Activated naive CD8-positive, alpha-beta T cell treated with anti-CD3 and anti-CD28 coated beads, Interleukin-2, amount 10 ng/mL, durations not matched to agents 7 days and 5 days (primary cell): ENCODE measurements at places on chromosomes 5 and 9. TPM values are rescaled to one million over a fixed set of nuclear protein-coding genes. Genes with fewer than 3 reads are reported as not detected.
A peak's percentile ranks its signal among the peaks of the same experiment; 100 is the strongest.

- DNase-seq: no peak
Observed at GRCh38 chr5:169029037-169029436, 271.9 kb downstream of the SLIT3 start.

- no peak for DNase-seq
Observed at GRCh38 chr9:4305065-4305985, 5.5 kb upstream of the GLIS3 start.

DNA sequence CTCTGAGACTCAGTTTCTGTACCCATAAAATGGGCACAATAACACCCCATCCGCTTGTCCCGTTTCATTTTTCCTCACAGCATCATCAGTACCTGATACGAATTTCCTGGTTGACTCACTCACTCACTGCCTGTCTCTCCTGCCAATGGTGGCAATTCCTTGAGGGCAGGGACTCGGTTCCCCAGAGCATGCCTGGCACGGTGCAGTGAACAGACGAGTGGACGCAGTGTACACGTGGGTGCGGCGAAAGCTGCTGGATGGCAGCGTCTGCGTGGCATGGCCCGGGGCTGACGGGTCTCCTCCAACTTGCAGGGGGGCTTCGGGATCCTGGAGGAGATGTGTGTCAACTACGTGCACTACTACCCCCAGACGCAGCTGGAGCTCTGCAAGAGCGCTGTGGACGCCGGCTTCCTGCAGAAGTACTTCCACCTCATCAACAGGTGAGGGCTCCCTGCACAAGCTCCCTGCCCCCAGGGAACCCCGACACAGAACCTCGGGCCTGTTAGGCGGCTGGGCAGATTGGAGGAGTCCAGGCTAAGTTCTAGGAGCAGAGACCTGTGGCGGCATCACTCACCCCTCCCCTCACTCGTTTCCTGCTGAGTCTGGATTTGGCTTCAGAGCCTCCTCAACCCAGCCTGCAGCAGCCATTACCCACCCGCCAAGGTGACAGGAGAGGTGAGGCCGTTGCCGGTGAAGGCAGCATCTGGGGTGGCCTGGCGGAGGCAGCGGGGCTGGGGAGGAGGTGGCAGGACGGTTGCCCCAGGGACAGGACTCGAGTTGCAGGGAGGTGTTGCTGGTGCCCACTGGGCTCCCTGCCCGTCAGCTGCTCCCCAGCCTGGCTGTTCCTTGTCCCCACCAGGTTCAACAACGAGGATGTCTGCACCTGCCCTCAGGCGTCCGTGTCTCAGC is 20.3 kb downstream of the DBH start:
- peak; percentile 47 for DNase-seq

DNA sequence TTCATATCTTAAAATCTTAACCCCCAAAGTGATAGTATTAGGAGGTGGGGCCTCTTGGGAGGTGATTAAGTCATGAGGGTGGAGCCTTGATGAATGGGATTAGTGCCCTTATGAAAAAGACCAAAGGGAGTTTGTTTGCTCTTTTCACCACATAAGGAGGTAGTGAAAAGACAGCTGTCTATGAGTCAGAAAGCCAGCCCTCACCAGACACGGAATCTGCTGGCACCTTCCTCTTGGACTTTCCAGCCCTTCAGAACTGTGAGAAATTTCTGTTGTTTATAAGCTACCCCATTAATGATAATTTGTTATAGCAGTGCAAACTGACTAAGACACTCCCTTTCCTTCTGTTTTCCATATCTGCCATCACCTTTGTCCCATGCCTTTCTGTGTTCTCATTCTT is 20.8 kb downstream of the IFNB1 start:
- no peak for DNase-seq

- DNase-seq: peak; percentile 66
Observed at GRCh38 chr5:1641560-1642166, 117.9 kb upstream of the LPCAT1 start.

DNA sequence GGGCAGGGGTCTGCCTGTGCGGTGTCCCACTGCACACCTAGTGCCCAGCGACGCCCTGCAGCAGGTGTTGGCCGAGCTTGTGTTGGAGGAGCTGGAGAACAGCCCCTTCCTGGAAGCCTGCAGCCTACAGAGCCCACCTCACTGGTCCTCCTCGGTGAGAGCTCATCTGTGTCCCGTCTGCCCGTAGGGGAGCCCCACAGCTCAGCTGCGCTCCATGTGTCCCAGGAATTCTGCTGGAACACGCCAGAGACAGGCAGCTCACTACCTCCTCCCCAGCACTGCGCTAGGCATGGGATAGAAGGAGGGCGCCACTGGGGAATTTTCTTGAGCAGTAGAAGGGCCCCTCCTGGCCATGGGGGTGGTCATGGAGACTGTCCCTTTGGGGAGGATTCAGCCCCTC is 44.0 kb downstream of the DUSP1 start:
- no peak for DNase-seq

GRCh38 chr5:223791-224190 is 5.7 kb downstream of the SDHA start:
- no peak for DNase-seq

DNA sequence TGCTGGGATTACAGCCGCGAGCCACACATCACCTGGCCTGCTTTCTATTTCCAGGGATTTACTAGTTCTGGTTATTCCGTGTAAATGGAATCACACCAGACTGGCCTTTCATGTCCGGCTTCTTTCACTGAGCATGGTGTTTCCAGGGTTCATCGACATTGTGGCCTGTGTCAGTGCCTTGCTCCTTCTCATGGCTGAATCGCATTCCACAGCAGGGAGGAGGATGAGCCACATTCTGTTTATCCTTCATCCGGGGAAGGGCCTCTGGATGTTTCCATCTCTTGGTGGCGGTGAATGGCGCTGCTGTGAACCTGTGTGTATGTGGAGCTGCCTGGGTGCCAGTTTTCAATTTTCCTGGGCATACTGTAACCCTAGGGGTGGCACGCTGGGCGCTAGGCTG is 58.7 kb upstream of the RNU6ATAC start:
- no peak for DNase-seq

GRCh38 chr5:174384509-174384947 is 339.0 kb downstream of the NSG2 start:
- DNase-seq: no peak

DNA sequence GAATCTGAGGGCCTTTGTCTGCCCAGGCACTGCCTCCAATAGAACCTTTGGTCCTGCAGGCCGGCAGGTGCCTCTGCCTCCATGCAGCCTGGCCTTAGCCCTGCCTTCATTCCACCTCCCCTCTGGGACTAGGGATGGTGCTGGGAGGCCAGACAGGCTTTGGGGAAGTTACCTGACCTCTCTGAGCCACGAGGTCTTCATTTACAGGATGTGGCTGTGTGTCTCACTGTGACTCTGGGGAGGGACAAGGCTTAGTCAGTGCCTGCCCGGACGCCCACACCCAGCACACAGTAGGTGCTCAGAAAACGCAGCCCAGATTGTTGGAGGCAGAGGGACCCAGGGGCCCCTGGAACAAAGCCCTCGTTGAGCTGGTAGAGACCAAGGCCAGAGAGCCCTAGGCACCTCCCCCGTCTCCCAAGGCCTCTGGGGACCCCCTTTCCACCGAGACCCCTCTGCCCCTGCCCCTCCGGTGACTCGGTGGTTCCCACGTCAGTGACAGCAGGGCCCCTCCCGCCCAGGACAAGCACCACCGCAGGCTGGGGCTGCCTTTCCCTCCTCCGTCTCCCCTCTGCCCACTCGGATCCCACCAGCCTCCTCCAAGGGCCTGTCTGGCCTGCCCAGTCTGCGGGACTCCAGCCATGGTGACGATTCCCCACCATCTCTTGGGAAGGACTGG is 46.9 kb upstream of the EGFL7 start:
- DNase-seq: no peak

GRCh38 chr9:131799177-131799823 is 59.4 kb upstream of the RAPGEF1 start:
- DNase-seq: peak; percentile 74

DNA sequence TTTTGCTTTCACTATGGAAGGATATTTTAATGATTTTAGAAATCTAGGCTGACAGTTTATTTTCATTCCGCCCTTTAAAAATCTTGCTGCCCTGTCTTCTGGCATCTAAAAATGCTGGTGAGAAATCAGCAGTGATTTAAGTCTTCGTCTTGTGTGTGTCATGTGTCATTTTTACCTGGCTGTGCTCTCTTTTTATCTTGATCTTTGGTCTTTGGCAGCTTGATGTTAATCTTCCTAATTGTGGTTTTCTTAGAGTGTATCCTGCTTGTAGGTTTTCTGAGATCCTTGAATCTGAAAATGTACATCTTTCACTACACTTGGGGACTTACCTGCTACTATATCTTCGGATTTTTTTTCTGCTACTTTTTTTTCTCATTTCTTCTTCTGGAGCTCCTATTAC is 11.9 kb upstream of the LPCAT1 start:
- DNase-seq: no peak

- DNase-seq: no peak
Observed at GRCh38 chr5:141485321-141486055, 658 bp downstream of the PCDHGC4 start.

GRCh38 chr5:83689881-83690280 is 30.8 kb downstream of the HAPLN1 start:
- DNase-seq: no peak

DNA sequence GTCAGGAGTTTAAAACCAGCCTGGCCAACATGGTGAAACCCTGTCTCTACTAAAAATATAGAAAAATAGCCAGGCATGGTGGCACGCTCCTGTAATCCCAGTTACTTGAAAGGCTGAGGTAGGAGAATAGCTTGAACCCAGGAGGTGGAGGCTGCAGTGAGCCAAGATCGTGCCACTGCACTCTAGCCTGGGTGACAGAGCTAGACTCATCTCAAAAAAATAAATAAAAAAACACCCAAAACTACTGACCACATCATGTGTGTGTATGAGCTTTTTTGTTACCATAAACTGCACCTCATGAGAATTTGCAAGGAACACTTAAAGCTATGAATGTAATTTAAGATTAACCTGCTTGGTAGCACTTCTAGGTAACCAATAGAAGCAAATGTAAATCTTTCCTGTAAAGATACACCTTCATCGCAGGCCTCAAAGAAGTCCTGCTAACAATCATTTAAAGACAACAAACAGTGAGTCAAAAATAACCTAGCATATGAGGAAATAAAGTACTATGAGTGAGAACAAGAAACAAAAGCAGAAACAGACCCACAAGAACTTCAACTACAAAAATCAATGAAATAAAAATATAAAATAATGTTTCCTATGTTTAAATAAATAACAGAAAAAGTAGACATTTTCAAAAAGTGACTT is 13.0 kb downstream of the SLC38A9 start:
- DNase-seq: no peak

DNA sequence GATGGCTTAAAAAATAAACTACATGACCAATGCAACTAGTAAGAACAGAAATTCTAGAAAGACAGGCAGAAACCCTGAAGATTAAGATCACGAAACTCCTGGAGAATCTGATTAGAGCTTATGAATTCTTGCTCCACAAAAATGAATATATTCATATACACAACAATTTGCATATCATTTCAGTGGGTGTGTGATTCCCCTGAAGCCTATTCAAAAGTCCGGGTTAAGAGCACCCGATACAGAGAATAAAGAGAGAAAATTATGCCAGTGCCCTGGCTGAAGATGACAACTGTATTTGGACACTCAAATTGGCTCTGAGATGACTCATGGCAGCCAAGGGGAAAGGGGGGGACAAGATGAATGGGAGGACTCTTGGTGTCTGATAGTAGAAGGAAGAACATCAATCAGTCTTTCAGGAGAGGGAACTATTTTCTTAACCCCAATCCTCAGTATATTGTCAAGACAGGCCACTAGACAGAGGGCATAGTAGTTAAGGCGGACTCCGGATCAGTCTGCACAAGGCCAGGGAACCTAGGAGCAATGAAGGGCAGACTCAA is 6.0 kb downstream of the TMOD1 start:
- DNase-seq: no peak

- DNase-seq: no peak
Observed at GRCh38 chr5:108093186-108093585, 288.7 kb downstream of the FBXL17 start.

DNA sequence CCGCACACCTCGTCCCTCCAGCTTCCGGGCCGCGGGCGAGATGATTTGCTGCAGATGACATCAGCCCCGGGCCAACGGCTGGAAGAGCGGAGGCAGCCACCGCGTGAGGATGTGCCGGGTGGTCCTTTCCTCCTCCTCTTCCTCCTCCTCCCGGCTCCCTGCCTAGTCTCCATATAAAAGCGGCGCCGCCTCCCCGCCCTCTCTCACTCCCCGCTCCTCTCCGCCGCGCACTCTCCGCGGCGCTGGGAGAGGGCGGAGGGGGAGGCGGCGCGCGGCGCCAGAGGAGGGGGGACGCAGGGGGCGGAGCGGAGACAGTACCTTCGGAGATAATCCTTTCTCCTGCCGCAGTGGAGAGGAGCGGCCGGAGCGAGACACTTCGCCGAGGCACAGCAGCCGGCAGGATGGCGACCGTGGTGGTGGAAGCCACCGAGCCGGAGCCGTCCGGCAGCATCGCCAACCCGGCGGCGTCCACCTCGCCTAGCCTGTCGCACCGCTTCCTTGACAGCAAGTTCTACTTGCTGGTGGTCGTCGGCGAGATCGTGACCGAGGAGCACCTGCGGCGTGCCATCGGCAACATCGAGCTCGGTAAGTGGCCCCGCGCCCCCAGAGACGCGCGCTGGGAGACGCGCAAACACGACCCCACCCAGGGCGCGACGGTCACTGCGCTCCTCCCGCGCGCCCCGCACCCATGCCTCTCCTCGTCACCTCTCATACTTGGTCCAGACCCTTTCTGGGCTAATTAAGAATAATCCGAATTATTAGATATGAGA is at the start of gene MAP1B:
TSS of gene MAP1B (plus strand) at position 345 of the 770 bp plus-strand sequence. CDS start at position 402, 57 bp downstream.
- peak; percentile 28 for DNase-seq

- no peak for DNase-seq
Observed at GRCh38 chr5:149002053-149002452, 60.8 kb downstream of the SH3TC2 start.

GRCh38 chr5:92518318-92518904 is 1062.6 kb downstream of the NR2F1-AS1 start:
- no peak for DNase-seq

- DNase-seq: peak; percentile 85
Observed at GRCh38 chr5:35924950-35925722, 13.3 kb downstream of the CAPSL start.

- no peak for DNase-seq
Observed at GRCh38 chr5:92554447-92555085, 1026.5 kb downstream of the NR2F1-AS1 start.

GRCh38 chr5:154251529-154251928 is 61.0 kb downstream of the GALNT10 start:
- no peak for DNase-seq

- DNase-seq: no peak
Observed at GRCh38 chr5:95778713-95779436, 43.7 kb downstream of the GLRX start.

The RASGRF2 gene
- 18.8 TPM for total RNA-seq

The DBH gene
- total RNA-seq: not detected

The ANKRD33B gene
- 4.4 TPM for total RNA-seq

The CRB2 gene
- total RNA-seq: not detected

The ST8SIA4 gene
- total RNA-seq: 39.2 TPM

The GBGT1 gene
- 4.5 TPM for total RNA-seq

The FAM163B gene
- total RNA-seq: not detected

The ANKRD31 gene
- 0.51 TPM for total RNA-seq
